ENCODE measurements at places on chromosomes 4 and X.

DNA sequence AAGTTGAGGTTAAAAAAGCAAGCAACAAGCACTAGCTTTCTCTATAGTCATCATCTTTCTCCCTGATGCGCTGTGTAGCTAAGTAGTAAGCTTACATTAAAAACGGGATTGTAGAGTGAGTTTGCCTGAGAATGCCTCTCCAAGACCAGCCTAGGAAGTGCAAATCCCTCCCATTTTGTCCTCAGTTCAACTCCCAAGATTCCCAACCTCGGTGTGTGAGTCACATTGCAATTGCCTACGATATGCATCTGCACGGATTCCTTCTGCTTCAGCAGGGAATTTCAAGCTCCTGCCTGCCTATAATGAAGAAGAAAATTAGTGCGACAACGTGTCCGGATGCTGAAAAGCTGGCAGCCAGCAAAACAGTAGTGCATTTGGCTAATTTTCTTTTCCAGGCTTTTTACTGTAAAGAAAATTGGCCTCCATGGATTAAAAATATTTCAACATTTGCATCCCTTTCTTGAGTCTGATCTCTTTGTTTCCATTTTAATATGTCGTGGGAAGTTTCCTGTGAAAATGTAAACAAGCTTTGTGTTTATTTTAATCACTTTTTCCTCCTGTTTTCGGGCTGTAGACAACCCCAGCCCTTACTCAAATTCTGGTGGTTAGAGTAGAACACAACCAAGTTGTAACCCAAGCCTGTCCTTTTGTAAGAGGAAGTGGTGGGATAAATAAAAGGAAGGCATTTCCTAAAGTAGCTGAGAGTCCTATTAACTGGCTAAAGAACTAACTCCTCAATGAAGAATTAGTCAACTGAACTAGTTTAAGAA is 58.4 kb upstream of the TET2 start:
- DNase-seq, result peak; percentile 26

GRCh38 chr4:123167931-123168330 is 228.7 kb upstream of the SPRY1 start:
- no peak for DNase-seq

- no peak for DNase-seq
Measured at GRCh38 chr4:42483426-42484379, 86.4 kb downstream of the SHISA3 start.

- DNase-seq, result no peak
Measured at GRCh38 chr4:173835903-173836302, 305.9 kb upstream of the HAND2 start.

DNA sequence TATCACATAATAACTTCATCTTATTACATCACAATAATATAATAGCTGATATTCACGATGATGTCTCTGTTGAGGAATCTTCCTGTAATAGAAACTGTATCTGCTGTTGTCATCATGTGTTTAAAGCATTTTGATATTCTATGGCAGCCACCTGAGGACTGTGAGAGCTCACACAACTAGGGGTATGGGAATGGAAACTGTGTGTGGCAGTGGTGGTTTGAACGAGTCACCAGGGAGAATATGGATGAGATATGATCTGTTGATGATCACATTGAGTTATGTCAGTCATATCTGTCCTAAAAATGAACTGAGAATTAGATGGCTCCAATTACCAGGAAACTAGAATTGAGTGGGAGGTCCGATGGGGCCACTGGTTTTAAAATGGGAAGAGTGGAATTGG is 169.6 kb downstream of the MID1IP1 start:
- DNase-seq, result no peak

GRCh38 chr4:1604181-1604705 is 79.9 kb downstream of the FAM53A start:
- no peak for DNase-seq
